ENCODE measurements at places on chromosomes 4 and X.

DNA sequence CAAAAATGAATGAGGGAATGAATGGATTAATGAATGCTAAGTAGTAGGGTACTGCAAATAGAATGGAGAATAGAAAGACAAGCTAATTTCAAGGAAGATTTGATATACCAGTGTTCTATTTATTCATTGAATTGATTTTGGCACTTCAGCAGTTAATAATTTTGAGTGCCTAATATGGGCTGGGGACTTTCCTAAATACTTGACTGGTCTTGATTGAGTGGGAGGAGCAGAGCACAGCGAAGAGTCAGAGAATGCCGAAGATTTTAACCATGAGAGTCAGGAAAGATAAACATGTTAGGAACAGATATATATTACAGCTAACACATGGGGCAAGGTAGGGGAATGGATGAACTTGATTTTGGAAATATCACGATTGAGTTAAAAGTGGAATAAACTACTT, 10.6 kb downstream of the IL15 start:
- no peak for DNase-seq

DNA sequence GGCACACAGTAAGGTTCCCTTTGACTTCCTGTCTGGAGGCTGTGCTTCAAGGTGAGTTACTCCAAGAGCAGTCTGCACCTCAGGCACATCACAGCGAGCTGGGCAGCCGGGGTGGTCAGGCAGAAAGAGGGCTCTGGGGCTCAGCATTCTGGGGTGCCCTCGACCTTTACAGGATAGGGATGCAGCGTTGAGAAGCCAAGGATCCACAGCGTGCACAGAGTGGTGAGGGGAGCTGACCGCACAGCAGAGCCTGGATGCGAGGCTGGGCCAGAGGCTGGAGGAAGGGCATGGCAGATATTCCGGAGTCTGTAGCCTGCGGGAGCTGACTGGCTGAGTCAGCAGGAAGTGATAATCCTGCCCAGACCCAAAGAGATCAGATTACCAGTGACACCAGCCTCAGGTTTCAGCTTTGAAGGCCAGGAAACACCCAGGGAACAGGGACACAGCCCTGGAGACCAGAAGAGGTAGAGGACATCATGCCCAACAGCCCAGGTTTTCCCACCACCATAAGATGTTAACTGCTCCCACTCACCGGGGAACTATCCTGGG, 38.4 kb upstream of the PDLIM3 start:
- no peak for DNase-seq

DNA sequence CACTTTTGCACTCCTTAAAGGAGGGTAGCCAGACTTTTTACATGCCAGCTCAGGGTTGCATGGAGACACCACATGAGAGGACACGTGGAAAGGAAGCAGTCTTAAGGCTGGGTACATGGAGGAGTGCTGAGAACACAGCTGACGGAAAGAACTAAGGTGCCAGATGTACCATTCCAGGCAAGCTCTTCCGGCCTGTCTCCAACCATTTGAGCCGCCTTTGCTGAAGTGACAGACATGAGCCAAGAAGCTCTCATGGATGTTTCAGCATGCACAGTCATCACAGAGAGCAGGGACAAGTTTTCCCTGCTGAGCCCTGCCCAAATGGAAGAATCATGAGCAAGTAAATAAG, 83.4 kb upstream of the BMP2K start:
- no peak for DNase-seq

- DNase-seq = no peak
Observed at GRCh38 chr4:31362756-31363155, 642.6 kb downstream of the PCDH7 start.

DNA sequence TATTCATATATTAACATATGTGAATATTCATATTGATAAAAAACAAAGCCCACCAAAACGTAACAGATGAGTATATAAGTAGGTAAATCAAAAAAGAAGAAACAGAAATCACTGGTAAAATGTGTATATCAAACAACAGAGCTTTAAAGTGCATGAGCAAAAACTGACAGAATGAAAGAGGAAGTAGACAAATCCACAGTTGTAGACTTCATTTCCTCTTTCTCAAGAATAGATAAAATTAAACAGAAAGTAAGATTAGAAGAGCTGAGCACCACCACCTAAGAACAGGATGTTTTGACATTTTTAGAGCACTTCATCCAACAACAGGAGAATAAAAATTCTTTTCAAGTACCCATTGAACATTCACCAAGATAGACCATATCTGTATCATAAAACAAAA, 64.6 kb downstream of the CNKSR2 start:
- no peak for DNase-seq

GRCh38 chr4:46974891-46975543, 18.4 kb downstream of the GABRA4 start:
- DNase-seq = no peak

- DNase-seq = no peak
Observed at GRCh38 chr4:141255016-141255415, 34.3 kb downstream of the ZNF330 start.

DNA sequence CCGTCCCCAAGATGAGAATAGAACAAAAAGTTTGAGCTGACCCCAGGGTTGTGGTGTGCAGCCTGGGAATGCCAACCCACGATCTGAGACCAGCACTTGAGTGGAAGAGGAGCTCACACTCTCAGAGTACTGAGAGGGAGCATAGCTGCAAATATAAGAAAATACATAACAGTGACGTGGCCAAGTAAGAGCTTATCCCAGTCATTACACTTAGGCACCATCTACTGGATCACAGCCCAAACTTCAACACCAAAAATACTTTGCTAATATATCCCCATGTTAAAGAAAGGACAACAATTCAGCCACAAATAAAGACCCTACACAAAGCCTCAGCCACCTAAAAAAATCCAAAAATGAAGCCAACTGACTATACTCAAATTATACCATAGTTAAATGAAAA, 33.3 kb upstream of the CXCL6 start:
- DNase-seq = no peak

Data from stimulated activated CD4-positive, alpha-beta T cell treated with anti-CD3 and anti-CD28 coated beads, Interleukin-12 subunit alpha, Interleukin-12 subunit beta, amount 100 ng/mL, for 4 hours (primary cell).